ENCODE measurements at places on chromosomes 1 and 21.

- no peak for DNase-seq
These were observed 2283.7 kb downstream of the NCAM2 start for GRCh38 chr21:23281917-23282316.

DNA sequence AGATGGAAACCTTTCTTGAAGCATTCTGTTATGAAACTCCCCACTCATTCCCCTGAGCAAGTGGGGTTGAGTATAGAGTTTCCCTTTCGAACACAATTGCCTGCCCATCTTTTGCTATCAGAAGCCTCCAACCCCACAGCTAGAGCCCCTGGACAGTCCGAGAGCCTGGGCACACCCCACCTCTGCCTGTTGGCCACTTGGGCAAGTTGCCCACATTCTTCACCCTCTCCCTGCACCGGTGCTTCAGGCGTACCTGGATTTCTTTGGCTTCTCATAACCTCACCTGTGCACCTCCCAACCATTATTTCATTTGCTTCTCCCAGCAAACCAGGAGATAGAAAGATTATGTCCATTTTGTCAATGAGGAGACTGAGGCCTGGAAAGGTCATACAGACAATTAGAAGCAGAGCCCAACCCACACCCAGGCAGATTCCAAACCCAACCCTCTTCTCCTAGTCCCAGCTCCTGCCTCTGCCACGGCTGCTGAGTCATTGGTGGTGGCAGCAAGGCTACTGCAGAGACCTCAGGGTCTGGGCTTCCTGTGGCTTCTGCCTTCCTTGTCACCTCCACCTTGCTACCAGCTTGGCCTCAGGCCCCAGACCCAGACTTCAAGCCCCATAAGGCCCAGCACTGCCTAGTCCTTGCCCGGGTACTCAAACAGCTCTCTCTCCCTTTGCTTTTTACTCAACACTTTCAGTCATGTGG is 118.7 kb upstream of the ZBTB40 start:
- no peak for DNase-seq

GRCh38 chr1:151070474-151071276 is at the start of gene GABPB2:
Gene GABPB2 (plus strand): TSS chr1:151070761. CDS start chr1:151088190, 17,429 bp downstream.
- peak; percentile 86 for DNase-seq

DNA sequence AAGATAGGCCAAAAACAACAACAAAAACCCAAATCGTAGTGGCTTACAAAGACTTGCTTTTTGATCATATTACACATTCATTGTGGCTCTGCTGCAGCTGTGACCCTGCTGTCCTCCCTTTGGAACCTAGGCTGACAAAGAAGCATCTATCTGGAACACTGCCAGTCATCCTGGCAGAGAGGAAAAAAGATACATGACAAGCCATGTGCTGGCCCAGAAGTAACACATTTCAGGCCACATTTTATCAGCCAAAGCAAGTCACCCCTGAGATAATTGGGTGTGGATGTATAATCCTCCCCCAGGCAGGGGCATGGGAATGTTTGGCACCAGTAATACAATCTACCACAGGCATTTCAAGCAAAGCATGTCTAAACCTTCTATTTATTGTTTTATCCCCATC is 37.2 kb upstream of the AGO1 start:
- DNase-seq = no peak

- DNase-seq = no peak
These were observed 543 bp upstream of the MARK1 start for GRCh38 chr1:220527279-220527907.

DNA sequence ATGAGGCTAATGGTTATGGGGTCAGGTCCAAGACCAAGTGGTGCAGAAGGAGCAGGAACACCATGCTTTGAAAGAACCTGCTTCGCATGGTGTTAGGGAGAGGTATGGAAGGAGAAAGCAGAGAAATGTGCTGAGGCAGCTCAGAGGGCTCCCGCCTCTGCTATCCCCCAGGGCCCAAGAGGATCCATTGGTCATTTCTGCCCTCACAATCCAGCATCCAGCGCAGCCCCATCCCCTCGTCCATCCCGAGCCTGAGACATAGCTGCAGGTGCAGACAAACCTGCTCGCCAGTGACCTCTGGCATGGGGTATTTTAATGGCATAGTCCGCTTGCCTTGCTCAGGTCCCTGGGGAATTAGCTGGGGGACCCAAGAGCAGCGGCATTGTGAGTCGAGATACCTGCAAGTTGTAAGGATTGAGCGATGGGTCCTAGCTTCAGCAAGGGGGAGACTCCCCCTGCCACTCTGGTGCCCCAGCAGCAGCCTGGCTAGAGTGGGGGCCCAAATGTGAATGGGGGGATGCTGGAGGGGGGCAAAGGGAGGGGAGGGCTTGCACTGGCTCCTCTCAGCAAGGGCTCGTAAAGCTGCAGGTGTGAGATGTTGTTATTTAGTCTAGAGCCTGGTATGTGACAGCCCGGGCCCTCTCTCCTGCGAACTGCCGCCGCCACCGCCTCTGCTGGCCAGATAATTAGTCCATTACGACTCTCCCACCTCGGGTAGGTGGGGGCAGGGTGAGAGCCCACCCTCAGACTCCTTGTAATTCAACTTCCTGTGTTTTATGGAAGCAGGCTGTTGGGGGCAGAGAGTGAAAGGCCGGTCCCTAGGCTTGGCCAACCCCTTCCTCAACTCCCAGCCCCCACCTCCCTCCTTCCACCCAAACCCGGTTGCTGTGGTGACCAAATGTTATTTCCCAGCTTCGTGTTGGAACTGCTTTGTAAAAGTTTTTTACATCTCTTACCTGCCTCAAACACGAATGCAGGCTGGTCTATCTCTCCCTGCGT is 118.8 kb downstream of the RNF220 start:
- no peak for DNase-seq

DNA sequence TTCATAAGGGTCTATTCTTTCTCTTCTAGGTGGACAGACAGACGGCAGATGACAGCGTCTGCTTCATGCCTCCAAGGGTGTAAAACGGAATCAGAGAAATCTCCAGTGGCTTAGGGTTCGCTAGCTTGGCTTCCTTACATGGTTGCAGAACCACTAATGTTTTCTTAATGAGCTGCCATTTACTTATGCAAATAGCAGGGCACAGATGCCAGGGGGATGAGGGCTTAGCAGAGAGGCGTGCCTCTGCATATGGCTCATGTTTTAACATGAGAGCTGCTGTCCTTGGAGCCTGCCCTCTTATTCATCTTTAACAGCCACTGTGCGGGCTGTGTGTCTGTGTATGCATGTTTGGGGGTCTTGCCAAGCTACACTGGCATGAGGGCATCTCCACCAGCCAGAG is 119.6 kb downstream of the IER5 start:
- no peak for DNase-seq

DNA sequence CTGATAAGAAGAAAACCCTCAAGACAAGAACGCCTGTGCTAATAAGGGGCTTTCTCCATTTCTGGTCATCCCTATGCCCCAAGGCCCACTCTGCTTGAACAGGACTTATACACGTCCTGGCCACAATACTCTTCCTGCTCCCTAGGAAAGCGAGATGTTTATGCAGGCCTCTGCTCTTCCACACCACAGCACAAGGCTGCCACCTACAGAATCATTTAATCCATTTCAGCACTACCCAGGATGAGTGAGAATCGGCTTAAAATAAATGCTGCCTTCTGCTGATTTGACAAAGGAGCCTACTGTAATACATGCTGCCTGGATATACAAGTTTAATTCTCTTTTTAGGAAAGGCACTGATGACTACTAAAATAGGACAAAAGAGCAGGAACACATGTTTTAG is 29.4 kb downstream of the FRRS1 start:
- no peak for DNase-seq
